ENCODE measurements at places on chromosomes 4 and X. TPM values are rescaled to one million over a fixed set of nuclear protein-coding genes. Genes with fewer than 3 reads are reported as not detected.

DNA sequence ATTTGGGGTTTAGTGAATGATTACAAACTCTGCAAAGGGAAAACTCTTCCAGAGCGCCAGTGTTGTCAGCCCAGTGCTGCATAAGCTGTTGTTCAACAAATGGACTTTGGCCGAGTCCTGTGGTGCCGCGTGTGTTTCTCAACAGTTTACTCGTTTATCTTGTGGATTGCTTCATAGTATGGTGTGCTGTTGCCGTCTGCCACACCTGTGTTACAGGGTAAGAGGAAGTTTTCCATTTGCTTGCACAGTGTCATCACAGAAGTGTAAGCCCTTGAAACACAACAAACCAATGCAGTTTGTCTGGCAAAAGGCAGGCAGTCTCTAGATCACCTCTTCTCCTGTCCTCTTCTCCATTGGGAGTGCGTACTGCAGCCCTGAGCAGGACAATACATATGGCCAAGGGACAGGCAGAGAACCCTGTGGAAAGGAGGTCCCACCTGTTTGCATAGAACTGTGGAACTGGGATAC is 66.3 kb downstream of the DCUN1D4 start:
- no peak for DNase-seq

- no peak for DNase-seq
These were observed 82.3 kb downstream of the FREM3 start for GRCh38 chr4:143617994-143618679.

DNA sequence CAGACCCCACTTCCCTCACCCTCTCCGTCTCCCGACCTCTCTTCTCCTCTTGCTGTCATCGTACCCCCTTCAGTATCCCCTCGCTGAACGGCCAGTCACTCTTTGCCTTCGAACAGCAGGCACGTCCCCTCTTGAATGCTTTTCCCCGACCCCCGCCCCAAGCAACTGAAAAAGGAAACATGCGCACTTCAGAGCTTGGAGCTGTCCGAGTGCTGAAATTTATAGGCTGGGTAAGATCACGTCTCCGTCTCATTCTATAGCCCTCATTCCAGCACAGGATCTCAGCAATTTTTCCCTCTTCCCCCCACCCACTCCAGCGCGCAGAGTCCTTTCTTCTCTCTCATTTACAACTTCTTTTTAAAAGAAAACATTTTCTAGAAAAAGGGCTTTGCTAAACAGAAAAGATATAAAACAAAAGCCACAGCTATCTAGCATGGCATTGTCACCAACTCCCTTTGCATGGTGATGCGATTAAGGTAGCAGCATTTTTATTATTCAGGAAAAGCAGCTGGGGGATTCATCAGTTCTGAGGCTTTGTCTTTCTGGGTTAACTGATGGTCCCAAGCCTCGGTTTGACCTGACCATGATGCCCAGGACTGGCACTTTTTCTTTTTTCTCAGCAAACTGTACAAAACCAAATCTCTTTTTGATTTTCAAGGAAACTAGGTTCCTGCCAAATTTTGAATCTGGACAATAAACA is at the start of gene GLRA2:
Gene GLRA2, plus strand, starts transcription at position 247 of the 700 bp plus-strand sequence. CDS start 522 bp downstream, outside the sequence.
- DNase-seq = peak; percentile 79

- DNase-seq = peak; percentile 77
These were observed 89.3 kb downstream of the MGST2 start for GRCh38 chr4:139754938-139755337.

DNA sequence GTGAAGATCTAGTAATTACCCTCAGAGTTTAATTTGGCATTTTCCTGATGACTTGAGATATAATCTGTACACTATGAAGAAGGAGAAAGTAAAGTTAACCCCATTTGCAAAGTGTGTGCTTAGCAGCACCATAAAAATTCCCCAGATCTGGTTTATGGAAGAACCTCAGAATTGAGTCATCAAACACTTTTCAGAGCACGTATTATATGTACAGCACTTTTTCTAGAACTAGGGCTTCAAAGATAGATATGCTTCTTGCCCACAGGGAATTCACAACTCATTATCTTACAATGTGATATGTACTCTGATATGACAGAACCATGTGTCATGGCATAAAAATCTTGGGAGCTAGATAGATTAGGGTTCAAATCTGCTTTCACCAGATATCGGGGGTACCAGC is 150.9 kb downstream of the SLC10A7 start:
- no peak for DNase-seq

DNA sequence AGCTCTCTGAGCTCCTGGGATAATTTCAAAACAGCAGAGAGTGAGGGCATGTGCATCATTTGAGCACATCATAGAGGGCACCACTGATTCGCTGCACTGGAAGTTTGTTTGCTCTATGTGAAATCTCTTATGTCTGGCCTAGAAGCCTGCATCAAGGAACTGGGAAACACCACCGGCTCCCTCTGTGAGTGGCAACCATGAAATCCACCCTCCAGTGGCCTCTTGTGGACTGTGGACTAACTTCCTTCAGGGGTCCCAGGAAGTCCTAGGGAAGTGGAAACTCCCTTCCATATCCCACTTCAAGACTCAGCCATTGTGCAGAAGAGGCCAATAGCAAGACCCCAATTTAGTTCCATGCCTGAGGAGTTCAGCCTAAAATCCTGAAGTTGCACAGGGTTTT is 48.0 kb upstream of the IGFBP7 start:
- no peak for DNase-seq

GRCh38 chrX:40174854-40175510 is 77.2 kb upstream of the BCOR start:
- peak; percentile 78 for DNase-seq

- DNase-seq = no peak
These were observed 22.9 kb upstream of the PUDP start for GRCh38 chrX:7170898-7171297.

GRCh38 chrX:85004255-85004654 is 578 bp downstream of the APOOL start:
- no peak for DNase-seq

GRCh38 chrX:68829582-68830418 is 979 bp downstream of the EFNB1 start:
- DNase-seq = peak; percentile 35

DNA sequence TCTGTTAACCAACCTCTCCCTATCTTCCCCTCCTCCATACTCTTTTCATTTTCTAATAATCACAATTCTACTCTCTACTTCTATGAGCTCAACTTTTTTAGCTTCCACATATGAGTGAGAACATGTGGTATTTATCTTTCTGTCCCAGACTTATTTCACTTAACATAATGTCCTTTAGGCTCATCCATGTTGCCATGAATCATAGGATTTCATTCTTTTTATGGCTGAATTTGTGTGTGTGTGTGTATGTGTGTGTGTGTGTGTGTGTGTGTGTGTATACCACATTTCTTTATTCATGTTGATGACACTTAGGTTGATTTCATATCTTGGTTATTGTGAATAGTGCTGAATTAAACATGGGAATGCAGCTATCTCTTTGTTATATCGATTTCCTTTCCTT is 37.4 kb downstream of the RUFY3 start:
- DNase-seq = no peak

DNA sequence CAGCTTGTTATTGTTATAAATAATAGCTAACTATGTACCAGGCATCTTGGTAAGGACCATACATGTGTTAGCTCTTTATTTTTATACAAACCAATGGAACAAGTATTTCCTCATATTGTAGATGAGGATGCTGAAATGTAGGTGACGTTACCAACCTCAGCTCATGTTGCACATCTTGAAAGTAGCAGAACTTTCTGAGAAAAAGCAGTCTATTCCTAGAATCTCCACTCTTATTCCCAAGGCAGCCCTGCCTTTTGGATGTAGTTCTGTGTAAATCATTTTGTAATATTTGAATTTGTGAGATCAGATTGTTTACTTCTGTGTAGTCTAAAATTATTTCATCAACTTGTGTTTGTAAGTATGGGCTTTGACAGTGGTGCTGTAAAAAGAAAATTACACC is 5.3 kb downstream of the FHDC1 start:
- no peak for DNase-seq

DNA sequence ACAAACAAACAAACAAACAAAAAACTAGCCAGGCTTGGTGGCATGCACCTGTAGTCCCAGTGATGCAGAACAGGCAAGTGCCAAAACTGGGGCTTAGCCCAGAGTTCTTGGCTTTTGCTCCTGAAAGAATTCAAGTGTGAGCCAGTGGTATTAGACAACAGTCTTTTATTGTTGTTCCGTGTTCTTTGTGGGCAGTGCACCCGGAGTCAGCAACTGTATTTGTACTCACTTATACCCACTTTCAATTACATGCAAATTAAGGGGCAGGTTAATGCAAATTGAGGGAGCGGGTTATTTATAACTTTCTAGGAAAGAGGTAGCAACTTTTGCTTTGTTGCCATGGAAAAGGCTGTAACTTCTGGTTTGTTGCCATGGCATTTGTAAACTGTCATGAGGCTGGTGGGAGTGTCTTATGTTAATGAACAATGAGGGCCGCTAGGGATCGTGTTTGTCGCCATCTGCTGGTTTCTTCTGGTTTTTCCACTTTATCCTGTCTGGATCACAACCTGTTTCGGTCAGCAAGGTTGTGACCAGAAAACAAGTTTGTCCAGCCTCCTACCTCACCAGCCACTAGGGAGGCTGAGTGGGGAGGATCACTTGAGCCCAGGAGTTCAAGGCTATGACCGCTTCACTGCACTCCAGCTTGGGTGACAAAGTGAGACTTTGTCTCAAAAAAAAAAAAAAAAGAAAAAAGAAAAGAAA is 88.8 kb upstream of the ESX1 start:
- peak; percentile 30 for DNase-seq

DNA sequence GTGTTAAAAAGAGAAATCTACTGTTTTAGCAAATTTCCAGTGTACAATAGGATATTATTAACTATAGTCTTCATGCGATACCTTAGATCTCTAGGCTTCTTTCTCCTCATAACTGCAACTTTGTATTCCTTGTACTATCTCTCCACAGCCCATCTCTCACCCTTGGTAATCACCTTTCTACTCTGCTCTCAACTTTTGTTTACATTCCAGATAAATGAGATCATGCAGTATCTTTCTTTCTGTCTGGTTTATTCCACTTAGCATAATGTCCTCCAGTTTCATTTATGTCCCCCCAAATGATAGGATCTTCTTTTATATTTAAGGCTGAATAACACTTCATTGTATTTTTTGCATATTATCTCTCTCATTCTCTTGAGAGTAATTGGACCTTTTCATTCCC is 165.5 kb downstream of the HS3ST1 start:
- DNase-seq = no peak

DNA sequence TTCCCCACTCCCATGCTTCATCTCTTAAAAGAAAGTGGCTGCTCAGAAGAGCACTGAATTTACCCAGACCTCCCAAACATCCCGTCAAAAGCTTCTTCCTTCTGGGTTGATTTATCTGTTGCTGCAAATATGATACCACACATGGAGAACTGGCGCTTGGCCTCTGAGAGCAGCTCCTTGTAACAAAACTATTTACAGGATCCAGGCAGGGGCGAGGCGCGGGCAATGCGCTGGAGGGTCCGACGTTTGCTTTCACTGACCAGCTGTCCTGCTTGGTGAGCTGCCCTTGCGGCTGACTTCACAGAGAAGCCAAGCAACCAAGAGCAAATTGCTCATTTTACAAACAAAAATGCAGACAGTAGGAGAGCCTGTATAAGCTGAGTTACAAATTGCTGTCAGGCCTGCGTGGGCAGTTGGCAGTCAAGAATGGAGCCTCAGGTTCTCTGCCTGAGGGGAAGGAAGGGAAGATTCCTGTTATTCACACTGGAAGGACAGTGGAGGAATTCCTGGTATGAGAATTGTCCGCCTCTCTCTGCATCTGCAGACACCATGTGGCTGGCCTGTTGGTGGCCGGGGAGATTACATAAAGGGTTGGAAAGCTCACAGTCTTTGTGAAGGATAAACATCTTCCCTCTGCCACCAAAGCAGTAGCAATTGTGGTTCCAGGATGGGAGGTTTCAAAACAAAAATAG is 192.2 kb upstream of the LEF1 start:
- DNase-seq = peak; percentile 76

DNA sequence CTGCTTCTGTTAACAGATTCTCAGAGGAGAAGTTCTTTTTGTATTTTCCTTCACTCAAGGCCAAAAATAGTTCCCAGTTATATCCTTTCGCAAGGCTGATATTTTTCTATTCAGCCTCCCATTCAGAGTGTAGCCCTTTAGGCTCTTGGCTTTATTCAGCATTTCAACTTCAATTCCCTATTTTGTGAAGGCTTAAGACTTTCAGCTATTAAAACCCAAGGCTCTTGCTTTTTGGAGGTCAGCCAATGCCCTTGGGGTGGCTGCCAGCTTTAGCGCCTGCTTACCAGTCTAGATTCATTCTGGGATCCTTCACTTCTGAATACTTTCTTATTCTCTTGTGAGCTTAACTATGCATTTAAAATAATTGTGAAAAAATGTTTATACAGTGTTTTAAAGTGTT is 57.3 kb upstream of the ADGRA3 start:
- DNase-seq = peak; percentile 76

DNA sequence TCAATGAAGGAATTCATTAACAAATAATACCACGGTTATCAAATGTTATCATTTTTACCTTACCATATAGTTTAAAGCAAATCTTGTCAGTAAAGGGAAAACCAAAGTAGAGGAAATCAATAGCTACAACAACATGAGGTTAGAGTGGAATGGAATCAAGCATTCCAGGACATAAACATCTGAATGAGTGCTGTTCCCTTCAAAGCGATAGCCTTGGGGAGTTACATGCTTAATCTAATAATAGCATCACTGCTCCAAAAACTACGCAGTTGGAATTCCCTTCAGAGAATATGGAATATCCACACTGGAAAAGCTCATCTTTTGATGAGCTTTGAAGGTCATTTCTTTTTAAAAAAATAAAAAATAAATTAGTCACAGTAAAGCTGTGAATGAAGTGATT is 31.2 kb downstream of the PDE5A start:
- no peak for DNase-seq

GRCh38 chr4:73446336-73446938 is 10.4 kb downstream of the AFP start:
- peak; percentile 35 for DNase-seq

DNA sequence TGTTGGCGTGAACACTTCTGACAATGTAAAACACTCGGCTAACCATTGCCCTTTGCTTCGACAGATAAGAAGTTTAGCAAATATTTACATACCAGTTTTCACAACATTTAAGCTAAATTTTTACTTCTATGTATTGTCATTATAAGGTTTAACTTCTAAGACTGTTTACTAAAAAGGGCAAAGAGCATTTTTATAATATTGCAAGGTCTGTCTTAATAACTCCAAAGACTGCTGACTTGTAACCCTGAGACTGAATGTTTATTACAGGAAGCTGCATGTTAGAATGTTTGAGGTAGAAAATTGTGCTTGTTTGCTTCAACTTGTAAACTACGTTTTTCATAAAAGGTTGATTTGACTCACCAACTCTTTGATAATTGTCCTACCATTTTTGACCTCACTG is 213.2 kb upstream of the RPS6KA3 start:
- no peak for DNase-seq

The RNF128 gene
- 4.4 TPM for total RNA-seq

The CXCR3 gene
- 0.92 TPM for total RNA-seq

The MGARP gene
- not detected for total RNA-seq

The GLRB gene
- total RNA-seq = 2.8 TPM

The TLR6 gene
- 1.9 TPM for total RNA-seq

The CNKSR2 gene
- total RNA-seq = 13.4 TPM

The ATOH1 gene
- not detected for total RNA-seq

The OTC gene
- total RNA-seq = not detected

The PLCXD1 gene
- 11.2 TPM for total RNA-seq

The SERTM2 gene
- total RNA-seq = 7.9 TPM

Measured in tongue (tissue), 3 donors.